ENCODE measurements at places on chromosomes 11 and 22. TPM values are rescaled to one million over a fixed set of nuclear protein-coding genes. Genes with fewer than 3 reads are reported as not detected.

RASD2 gene
- 0.16 TPM for polyA plus RNA-seq

DNA sequence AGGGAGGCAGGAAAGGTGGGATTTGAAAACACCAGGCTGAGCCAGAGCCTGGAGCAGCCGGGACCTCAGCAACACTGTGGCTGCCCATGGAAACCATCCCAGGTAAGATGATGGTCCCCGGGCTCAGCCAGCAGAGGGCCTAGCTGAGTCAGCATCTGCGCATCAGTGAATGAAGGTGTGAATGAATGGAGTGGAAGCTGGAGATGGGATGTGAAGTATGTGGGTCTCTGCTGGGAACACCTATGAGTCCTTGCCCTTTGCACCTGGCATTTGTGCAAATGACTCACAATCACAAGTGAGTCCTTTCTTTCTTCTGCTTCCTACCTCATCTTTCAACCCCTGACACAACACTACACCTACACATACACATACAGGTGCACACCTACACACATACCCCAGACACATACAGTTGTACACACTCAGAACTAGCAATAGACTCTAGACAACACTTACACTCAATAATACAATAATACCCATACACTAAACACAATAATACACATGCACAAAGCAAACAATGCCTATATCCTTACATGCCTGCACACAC is 62.8 kb upstream of the PRDM11 start:
- no peak for DNase-seq

- DNase-seq, result no peak
Measured at GRCh38 chr22:50698546-50698945, 25.9 kb downstream of the SHANK3 start.

DNA sequence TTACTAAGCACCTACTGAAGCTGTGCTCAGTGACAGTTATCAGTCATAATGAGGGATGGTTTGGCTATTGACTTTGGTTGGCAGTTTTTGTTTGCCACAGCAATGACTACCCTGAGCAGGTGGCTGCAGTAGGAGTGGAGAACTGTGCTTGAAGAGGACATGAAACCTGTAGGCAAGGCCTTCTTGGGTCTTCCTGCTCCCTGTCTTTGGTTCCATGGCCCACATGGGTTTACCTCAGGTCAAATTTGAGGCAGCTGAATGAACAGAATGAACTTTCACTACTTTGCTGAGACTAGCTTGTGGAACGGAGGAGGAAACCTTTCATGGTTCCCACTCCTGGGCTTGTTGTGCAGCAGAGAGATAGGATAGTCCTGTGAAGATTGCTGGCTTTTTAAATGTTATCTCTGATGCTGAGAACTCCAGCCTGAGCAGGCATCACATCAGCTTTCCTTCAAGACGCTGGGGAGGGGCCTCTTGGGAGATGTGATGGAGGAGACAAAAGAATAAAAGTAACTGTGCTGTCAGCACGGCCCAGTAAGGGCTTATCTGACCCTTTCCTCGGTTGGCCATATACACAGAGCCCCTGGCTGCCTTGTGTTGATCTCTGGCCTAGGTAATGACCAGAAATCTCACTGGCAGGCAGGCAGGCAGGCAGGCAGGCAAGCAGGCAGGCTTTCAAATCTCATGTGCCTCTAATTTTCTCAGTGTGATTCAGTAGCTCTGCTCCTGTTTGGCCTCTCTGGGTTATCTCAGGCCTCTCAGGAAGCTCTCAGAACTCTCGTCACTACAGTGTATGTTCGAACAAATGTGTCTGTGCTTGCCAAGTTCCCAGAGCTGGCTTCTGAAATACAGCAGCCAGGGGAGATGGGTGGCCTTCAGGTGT is 12.0 kb downstream of the STIM1 start:
- DNase-seq, result no peak

DNA sequence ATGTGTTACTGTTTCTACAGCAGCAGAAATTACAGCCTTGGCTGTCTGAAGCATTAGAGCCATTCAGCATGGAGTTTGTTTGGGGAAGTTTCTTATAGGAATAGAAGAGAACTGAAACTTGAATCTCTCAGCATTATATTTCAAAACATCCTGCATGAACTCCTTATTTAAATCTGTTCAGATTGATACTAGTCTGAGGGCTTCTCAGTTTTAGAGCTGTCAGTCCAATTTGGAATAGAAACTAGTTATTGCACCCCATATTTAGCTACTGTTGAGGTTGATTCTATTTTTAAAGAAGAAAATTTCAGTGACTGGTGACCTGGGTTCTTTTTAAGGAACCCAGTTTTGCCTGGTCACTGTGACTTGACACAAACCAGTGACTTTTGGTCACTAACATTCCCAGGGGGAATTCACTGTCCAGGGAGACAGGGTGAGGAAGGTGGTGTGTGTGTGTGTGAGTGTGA is 126.0 kb upstream of the TTC12 start:
- no peak for DNase-seq

DNA sequence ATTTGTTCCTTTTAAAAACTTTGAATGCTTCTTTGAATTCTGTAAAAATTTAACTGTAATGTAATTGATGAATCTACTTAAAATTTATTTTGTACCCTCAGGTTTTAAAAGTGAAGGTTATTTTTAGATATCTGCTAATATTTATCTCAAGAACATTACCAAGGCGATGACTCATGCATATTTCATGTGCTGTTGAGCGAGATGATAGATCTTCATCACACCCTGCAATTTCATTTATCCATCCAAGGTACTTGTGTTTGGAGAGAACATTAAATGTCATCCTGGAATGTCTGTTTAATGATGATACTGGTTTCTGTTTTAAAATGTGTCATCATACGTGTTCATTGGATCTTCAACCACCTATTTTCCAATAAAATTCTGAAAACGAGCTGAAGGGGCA is 6.7 kb upstream of the OOSP4A start:
- no peak for DNase-seq

- peak; percentile 15 for DNase-seq
Measured at GRCh38 chr11:2689651-2690575, 9.9 kb downstream of the KCNQ1OT1 start.

GRCh38 chr11:112835591-112836255 is 125.5 kb upstream of the NCAM1 start:
- DNase-seq, result no peak

DNA sequence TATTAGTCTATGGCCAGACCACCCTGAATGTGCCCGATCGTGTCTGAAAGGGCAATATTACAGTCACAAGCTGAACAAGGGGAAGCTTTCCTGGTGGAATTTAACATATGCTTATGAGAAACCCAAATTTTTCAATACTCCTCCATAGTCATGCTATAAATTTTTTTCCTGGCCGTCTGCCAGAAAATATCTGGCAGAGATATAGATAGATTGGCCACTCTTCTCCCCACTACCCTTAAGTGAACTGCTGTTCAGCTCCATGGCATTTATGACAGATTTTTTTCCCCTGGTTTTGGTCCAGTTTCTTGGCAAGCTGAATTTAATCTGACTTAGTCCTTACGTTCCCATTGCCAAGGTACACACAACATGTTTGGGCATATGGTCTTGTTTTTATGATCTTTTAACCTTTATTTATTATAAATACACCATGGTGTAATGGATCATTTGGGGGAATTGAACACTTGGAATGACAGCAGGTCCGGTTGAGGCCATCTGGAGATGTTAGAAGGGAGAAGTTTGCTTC is 328.5 kb downstream of the CNTN5 start:
- no peak for DNase-seq

- no peak for DNase-seq
Measured at GRCh38 chr11:113282898-113283437, 31.4 kb upstream of the TTC12 start.

- peak; percentile 90 for DNase-seq
Measured at GRCh38 chr22:50613291-50613981, 12.8 kb downstream of the MAPK8IP2 start.

- DNase-seq, result no peak
Measured at GRCh38 chr11:67493548-67494370, 10.9 kb downstream of the AIP start.

HPX gene
- 5.8 TPM for polyA plus RNA-seq

- no peak for DNase-seq
Measured at GRCh38 chr11:115524572-115524971, 20.4 kb upstream of the CADM1 start.

- DNase-seq, result no peak
Measured at GRCh38 chr11:97218011-97218410, 828.2 kb downstream of the JRKL start.

RAB3IL1 gene
- polyA plus RNA-seq, result 9.3 TPM

DNA sequence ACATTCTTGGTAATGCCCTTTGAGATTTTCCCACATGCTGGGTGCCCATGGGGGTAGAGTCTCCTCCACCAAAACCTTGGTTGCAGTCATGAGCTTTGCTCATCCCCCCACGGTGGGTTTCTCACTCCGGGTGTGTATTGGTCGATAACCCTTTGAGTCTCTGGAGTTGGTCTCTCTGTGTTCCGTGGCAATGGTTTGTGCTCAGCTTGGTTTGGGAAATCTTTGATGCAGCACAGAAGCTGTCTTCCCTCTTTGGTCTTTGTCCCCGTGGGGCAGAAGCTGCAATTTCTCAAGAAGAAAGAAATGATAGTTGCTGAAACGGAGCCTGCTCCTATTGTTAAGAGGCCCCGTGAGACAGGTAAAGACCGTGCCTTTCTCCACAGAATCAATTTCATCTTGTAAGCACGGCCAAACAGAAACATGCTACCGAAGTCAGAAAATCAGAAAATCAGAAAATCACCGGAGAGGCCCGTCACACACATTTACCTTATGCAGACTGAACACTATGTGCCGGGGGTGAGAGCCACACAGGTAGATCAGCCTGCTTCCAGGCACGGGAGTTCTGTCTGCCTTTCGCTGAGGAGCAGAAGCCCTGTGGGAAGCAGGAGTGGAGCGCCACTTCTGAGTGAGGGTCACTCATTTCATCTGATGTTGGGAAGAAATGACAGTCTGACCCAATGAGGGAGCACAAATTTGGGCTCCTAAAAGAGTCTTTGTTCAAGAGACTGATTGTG is 186.1 kb downstream of the TBC1D22A start:
- no peak for DNase-seq

DNA sequence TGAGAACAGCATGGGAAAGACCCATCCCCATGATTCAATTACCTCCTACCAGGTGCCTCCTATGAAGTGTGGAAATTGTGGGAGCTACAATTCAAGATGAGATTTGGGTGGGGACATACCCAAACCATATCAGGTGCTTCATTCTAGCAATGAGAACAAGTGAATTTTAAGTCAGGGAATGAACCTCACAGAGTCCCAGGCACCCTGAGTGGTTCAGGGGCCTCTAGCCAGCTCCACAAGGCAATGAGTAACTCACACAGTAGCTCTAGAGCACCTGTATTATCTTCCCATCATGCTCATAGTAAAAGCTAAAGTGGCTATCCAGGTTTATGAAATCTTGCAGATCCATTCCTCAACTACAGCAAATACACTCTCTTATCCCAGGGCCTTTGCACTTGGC is 13.1 kb upstream of the ACCSL start:
- no peak for DNase-seq

DNA sequence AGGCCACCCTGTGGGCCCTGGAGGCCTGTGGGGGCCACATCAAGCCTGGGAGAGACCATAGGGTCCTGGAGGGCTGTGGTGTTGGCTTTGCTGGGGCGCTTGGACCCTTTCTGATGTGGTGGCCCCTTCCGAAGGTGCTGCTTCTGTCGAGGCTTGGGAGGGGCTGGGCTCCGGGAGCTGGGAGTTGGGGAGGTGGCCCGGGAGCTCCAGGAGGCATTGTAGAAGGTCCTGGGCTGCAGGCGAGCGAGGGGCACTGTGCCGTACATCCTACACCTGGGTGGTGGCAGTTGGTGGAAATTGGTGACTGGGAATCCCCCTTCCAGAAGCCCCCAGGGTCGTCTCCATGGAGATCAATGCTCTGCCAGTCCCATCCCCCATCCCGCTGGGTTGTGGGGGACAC is 2.6 kb downstream of the PLA2G3 start:
- DNase-seq, result no peak

- DNase-seq, result no peak
Measured at GRCh38 chr11:122601141-122602125, 54.1 kb upstream of the UBASH3B start.

PANX3 gene
- polyA plus RNA-seq, result not detected

- no peak for DNase-seq
Measured at GRCh38 chr22:42202669-42203068, 67.8 kb downstream of the TCF20 start.

DNA sequence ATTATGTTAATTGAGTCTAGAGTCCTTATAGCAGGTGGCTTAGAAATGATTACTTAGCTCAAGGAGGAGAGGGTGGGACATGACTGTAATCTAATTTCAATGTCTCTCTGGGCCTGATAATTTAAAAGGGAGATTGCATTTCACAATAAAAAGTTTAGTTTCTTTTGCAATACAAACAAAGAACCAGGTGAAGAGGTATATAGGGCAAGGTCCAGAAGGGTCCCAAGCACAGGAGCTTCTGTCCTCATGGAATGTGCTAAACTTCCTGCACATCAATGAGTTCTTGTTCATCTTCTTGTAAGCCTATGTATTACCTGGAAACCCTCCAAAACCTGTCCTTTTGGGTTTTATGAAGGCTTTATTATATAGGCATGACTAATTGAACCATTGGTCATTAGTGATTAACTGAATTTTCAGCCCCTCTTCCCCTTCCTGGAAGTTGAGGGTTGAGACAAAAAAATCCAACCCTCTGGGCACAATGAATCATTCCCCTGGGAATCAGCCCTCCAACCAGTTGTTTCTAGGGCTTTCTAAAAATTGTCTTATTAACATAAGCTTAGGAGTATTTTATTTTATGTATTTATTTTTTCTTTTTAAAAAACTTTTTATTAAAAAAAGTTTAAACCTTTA is 37.6 kb downstream of the MS4A2 start:
- no peak for DNase-seq

TBX1 gene
- 6.9 TPM for polyA plus RNA-seq

PLA2G3 gene
- polyA plus RNA-seq, result 0.23 TPM
